ENCODE measurements at places on chromosomes 3 and 15. TPM values are rescaled to one million over a fixed set of nuclear protein-coding genes. Genes with fewer than 3 reads are reported as not detected.

DNA sequence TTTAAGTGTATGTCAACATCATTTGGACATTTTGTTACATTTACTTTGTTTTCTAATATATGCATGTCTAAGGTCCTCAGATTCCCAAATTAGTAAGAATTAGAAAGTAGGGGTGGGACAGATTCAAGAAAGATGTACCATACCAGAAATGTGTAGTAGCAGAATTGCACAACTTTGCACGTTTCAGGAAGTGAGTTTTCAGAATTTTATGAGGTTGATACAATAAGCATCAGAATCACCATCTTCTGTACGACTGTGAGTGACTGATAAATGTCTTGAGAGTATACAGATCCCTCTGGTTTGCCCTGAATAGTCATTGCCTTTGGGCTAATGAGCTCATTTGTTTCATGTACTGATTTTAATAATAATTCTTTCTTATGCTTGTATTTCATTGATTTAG, 9.3 kb downstream of the ARIH2 start:
- H3K4me3 ChIP-seq, result peak overlapping the region; percentile 51
- H3K36me3 ChIP-seq, result peaks cover 76% of the 10 kb centered on the region
- H3K27ac ChIP-seq, result peak overlapping the region; percentile 86
- H3K4me1 ChIP-seq, result peaks cover 64% of the 10 kb centered on the region
- no peak for DNase-seq

GRCh38 chr3:192422997-192423342, 304.4 kb downstream of the FGF12 start:
- H3K4me1 ChIP-seq, result no peaks in the 10 kb centered on the region
- no peak for DNase-seq
- H3K27me3 ChIP-seq, result no peaks in the 10 kb centered on the region
- H3K36me3 ChIP-seq, result no peaks in the 10 kb centered on the region
- H3K4me3 ChIP-seq, result no peak overlapping the region

The LCMT2 gene
- 15.7 TPM for total RNA-seq

GRCh38 chr15:27635916-27636315, 463.2 kb downstream of the OCA2 start:
- H3K4me1 ChIP-seq, result no peaks in the 10 kb centered on the region
- H3K27ac ChIP-seq, result no peak overlapping the region
- H3K36me3 ChIP-seq, result no peaks in the 10 kb centered on the region
- H3K27me3 ChIP-seq, result no peaks in the 10 kb centered on the region
- no peak overlapping the region for H3K4me3 ChIP-seq

DNA sequence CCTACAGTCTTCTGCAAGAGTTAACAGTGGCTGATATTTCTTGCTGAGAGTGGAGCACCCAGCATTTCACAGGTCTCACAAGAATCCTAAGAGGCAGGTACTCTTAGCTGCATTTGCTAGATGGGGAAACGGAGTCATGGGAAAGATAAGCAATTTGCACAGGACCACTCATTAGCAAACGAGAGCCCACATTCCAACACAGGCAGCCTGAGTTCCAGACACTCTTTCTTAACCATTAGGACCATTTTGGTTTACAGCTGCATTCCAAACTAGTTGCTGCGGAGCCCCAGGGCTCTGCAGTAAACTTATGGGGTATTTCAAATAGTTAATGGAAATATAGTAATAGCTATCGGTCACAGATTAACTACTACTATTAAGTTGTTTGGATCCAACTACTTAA, 42.5 kb downstream of the LYZL4 start:
- no peak for DNase-seq
- no peak overlapping the region for H3K27ac ChIP-seq
- H3K27me3 ChIP-seq, result peaks cover 5% of the 10 kb centered on the region
- H3K36me3 ChIP-seq, result no peaks in the 10 kb centered on the region

DNA sequence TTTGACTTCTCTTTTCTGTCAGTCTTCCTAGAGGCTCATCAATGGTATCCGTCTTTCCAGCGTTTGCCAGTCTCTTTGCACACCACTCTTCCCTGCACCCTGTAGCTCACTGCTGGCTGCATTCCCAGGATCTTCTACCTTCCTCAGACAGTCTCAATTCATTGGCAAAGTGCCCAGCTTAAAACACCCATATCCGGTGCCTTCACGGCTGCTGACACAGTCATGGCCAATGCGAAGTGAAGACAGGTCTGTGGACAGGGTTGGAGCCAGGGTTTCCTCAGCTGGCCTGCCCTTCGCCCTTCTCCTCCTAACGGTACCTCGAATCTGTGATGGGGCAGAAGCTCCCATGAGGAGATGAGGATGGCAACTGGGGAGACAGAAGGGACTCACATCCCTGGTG, 36.1 kb downstream of the PTH1R start:
- peaks cover 33% of the 10 kb centered on the region for H3K36me3 ChIP-seq
- H3K4me3 ChIP-seq, result no peak overlapping the region
- no peak for DNase-seq
- no peak overlapping the region for H3K27ac ChIP-seq
- H3K4me1 ChIP-seq, result peaks cover 26% of the 10 kb centered on the region

GRCh38 chr15:60473135-60473534, 5.8 kb downstream of the ICE2 start:
- H3K27me3 ChIP-seq, result no peaks in the 10 kb centered on the region
- H3K4me3 ChIP-seq, result no peak overlapping the region
- peaks cover 64% of the 10 kb centered on the region for H3K36me3 ChIP-seq
- DNase-seq, result no peak

- peak overlapping the region; percentile 94 for H3K27ac ChIP-seq
- peaks cover 70% of the 10 kb centered on the region for H3K4me1 ChIP-seq
- H3K4me3 ChIP-seq, result peak overlapping the region; percentile 31
- no peaks in the 10 kb centered on the region for H3K27me3 ChIP-seq
- peak; percentile 18 for DNase-seq
- peaks cover 18% of the 10 kb centered on the region for H3K36me3 ChIP-seq
These were observed 462.4 kb downstream of the RAP2B start for GRCh38 chr3:153624310-153625030.

The RTP1 gene
- not detected for total RNA-seq

The MKRN2OS gene
- not detected for total RNA-seq

- peaks cover 56% of the 10 kb centered on the region for H3K27me3 ChIP-seq
- peaks cover 1% of the 10 kb centered on the region for H3K4me1 ChIP-seq
- no peak within 1 kb of the TSS for H3K27ac ChIP-seq
- no peak for DNase-seq
These were observed at the start of gene CPEB1 for GRCh38 chr15:82647045-82647834. Gene CPEB1, minus strand, starts transcription at chr15:82647363. Its CDS starts 18,904 bp downstream, at chr15:82628459.

DNA sequence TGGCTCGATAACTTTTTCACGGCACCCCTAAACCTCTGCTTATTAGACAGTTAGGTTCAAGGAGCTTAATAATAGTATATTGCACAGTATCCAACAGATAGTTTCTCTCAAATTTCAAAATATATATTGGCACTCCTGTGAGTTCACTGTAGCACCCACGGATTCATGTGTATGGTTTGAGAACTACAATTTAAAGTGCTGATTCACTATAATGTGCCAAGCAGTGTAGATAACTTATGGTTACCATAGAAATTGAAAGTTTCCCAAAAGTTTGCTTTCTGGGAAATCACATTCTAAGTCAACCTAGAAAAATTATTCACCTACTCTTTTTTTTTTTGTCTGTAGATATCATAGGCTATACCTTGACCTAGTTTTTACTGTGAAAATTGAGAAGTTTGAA, 86.6 kb downstream of the GAP43 start:
- no peaks in the 10 kb centered on the region for H3K36me3 ChIP-seq
- H3K4me3 ChIP-seq, result no peak overlapping the region
- no peak overlapping the region for H3K27ac ChIP-seq

The NEK10 gene
- total RNA-seq, result 0.84 TPM

DNA sequence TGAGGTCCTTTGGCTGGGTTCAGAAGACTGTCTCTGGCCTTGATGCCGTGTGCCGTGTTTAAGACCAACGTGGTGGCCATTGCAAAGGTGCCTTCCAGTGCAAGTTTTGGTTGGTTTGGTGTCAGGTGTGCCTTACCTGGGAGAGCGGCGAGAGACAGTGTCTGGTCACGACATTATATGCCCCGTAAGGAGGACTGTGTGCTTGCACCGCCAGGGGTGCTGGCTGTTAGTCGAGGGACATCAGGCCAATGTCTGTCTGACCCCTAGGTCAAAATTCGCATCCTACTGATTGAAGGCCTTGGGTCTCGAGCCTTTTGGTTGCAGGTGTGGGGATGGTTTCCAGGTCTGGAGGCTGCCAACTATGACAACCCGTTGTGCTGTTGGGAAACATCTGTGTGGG, 111.9 kb downstream of the SNRPN start:
- H3K27ac ChIP-seq, result no peak overlapping the region
- H3K4me1 ChIP-seq, result no peaks in the 10 kb centered on the region
- H3K4me3 ChIP-seq, result no peak overlapping the region
- no peaks in the 10 kb centered on the region for H3K27me3 ChIP-seq
- H3K36me3 ChIP-seq, result peaks cover 99% of the 10 kb centered on the region
- DNase-seq, result no peak

The MKRN3 gene
- 1.0 TPM for total RNA-seq

The SAMD7 gene
- total RNA-seq, result not detected
